Thyroid gland (tissue), 4 donors: ENCODE measurements at places on chromosomes 7 and 10. TPM values are rescaled to one million over a fixed set of nuclear protein-coding genes. Genes with fewer than 3 reads are reported as not detected.

GRCh38 chr10:111086574-111086973, 9.7 kb downstream of the ADRA2A start:
- DNase-seq: no peak

GRCh38 chr7:613442-614140, 93.9 kb upstream of the PDGFA start:
- DNase-seq: no peak

GRCh38 chr10:27998178-27998953, 513 bp downstream of the ODAD2 start:
- peak; percentile 37 for DNase-seq

DNA sequence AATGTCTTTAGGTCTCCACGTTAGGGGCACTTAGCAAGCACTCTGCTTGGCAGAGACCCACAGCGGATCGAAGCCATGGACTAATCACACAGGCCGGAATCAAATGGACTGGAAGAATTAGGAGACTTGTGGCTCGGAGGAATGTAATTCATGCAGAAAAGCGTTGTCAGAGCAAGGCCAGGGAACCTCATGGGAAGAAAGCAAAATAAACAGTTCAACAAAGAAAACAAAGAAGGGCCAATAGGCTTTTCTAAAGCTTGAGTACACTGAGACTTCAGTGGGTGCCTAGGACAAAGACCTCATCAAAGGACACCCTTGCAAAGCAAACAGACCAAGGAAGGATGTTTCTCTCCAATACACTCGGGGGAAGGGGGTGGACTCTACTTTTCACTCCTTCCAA, 171.1 kb downstream of the GLI3 start:
- DNase-seq: peak; percentile 51

Gene CPED1
- 7.4 TPM for total RNA-seq

Gene FXYD4
- not detected for total RNA-seq
